A673 (cell line): ENCODE measurements at places on chromosomes 12 and 14. TPM values are rescaled to one million over a fixed set of nuclear protein-coding genes. Genes with fewer than 3 reads are reported as not detected.

DNA sequence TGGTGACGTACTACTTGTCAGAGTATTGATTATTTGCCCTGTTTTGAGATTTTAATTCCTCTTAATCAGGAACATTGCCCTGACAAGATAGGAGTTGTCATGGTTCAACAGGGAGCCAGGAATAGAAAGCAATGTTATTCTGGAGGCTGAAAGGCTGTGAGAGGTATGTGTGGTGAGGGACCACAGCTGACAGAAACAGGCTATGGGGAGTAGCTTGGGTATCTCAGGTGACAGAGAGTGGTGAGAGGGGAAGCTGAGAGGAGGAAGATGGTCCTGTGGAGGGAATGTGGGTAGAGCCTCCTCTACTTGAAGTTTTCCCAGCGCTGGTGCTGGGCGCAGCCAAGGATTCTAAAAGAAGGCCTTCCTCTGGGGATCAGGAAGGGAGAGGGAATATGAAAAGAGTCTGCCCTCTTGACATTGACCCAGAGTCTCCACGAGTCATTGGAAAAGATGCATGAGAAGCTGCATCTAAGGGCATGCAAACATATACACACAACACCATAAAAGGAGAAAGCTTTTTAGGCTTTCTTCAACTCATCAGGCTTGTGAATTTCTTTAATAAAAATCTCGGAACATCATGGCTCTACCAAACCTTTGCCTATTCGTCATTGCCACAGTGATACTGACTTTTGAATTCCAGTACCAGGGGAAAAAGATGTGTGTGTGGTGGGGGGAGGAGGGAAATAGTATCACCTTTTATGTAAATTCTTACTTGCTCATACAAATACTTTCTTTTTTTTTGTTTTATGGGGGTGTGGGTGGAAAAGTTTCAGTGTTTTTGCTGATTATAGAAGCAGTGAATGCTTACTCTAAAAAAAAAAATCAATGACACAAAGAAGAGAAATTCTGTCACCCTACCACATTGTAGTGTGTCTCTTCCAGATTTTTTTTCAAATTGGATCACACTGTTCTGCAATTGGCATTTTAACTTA, 39.9 kb upstream of the DHRS7 start:
- no peak for DNase-seq

- DNase-seq = no peak
These were observed 9.9 kb upstream of the PTHLH start for GRCh38 chr12:27982385-27982784.

DNA sequence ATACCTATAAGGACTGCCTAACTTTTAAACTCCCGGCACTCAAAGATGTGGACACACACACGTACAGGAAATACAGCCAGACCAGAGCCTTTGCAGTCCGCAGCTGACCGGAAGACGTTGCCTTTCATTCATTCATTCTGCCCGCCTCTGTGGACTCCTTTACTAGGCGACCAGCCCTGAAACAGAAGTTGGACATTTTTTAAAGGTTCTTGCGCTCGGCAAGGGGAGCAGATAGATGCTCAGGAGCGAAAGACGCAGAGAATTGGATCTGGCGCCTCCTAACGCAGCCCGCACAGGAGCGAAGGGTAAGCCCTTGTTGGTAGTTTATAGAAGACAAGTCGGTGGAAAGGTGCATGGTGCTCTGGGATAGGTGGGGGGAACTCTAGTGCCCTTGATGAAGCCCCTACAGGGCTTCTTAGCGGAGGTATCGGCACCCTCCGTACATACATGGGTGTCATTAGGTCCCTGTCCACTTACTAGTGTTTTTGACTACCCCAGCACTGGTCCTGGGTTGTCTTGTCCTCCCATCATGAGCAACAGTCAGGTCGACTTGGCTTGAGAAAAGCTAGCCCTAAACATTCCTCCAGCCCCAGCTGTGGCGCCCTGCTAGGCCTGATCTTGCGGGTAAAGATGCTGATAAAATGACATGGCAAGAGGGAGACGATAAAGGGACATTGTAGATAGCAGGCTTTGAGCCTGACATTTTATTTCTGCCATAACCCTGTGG, at the start of gene KDM2B:
KDM2B (minus strand) TSS at position 65 of the 727 bp plus-strand sequence. CDS start 112 bp downstream, outside the sequence.
- no peak for DNase-seq

- DNase-seq = no peak
These were observed 218.7 kb downstream of the DIO2 start for GRCh38 chr14:79992407-79993198.

GRCh38 chr12:9619411-9620179, 11.9 kb upstream of the KLRB1 start:
- DNase-seq = no peak

- DNase-seq = no peak
These were observed 499 bp upstream of the GXYLT1 start for GRCh38 chr12:42145197-42145549.

DNA sequence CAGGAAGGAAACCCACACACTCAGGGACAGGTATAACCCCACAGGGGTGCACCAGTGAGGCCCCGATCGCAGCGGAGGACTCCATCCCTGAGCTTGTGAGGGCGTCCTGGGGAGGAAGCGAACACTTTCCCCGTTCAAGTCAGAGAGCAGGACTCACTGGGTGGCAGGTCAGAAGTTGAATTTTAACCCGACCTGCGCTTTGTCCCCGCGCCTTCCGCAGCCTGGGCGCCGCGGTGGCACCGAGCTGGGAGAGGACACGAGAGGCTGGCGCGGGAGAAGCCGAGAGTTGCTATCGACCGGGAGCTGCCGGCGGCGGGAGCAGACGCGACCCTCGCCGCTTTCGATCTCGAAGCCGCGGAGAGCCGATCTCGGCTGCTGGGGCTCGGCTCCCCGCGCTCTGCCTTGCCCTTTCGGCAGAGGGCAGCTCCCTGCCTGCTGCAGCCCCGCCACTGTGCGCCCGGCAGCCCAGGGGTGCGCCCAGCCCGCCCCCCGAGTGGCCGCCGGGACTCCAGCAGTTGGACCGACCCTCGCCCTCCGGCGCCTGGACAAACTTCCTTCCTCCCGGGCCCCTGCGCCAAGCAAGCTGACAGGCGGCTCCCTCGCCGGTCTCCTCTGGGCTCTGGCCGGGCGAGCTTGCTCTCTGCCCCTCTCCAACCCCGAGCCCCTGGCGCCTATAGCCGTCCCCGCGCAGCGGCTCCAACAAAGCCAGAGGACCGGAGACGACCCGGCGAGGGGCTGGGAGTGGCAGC, 918 bp downstream of the LIN7A start:
- peak; percentile 64 for DNase-seq

DNA sequence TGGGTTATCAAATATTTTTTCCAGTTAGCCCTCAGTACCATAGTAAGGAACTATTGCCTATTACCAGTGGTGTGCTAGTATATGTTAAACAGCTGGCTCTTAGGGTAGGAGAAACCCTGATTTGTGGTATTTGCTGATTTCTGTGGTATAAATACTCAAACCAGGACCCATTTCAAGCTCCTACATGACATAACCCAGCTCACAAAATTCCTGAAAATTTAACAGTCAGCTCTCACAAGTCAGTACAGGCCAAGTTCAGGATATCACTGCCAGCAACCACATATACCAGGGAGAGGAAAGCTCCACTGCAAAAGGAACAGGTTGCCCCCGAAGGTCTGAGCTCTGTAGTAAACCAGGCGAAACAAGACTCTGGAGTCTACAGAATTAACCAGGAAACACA, 315.3 kb downstream of the NOVA1 start:
- DNase-seq = no peak

DNA sequence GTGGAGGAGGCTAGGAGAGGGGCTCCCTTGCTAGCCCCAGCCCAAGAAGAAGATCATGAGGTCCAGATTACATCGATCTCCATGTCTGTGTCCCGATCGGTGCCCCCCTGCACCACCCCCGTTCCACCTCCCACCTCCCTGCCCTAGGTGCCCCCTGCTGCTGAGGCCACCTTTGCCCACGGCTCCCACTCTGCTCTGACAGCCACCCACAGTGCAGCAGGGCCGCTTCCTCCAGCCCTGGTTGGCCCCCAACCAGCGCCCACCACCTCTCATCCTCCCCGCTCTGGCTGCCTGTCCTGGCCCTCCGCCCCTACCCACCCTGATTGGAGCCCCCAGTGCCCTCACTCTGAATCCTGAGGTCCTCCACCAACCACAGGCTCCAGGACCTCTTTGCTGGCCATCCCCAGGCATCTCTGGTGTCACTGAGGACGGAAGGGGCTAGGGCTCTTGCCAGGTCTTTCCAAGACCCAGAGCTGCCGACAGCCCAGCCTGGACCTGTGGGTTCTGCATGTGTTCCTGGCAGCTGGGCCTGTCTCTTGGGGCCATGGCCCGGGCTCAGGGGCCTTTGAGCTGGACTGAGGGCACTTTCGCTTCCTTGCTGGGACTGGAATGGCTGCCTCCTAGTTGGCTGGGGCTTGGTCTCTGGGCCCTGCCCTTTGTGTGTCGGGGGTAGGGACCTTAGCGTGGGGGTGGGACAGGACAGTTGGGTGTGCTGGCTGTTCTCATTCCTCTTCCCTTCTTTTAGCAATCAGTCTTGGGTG, 7.2 kb upstream of the PLXNC1 start:
- no peak for DNase-seq

DNA sequence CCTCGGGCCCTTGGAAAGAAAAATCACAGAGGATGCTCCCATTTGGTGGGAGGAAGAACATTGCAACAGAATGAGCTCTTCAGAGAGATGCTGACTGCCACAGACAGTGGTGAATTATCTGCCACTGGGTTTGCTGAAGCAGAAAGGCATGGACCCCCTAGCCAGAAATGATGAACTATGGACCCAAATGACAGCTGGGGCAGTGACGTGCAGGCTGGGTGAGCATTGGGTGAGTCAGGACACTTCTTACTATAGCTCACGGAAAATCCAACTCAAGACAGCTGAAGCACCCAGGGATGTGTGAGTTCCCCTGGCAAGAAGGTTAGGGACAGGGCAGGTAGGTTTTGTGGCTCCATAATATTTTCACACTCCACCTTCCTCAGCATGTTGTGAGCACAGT, 993.2 kb downstream of the BCL11B start:
- no peak for DNase-seq

DNA sequence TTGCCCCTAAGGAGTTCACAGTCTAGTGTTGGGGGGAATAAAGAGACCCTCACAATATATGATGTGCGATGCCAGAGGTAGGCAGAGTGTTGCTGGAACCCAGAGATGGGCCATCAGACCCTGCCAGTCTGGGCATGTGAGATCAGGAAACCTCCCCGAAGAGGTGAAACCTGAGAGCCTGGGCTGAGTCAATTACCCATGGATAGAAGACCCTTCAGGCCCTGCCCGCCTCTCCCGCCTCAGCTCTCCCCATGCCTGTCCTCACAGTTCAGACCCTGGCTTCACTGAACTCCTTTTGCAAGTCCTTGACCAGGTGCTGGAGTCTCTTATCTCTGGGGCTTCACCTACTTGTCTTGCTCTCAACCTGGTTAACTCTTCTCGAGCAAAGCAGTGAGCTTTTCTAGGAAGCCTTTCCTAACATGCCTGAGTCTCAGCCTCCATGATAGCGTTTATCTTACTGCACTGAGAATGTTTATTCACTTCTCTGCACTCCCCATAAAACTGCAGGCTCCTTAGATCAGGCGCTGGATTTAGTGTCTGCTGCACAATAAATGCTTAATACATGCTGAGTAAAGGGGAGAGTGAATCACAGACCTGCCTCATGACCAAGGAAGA, 19.6 kb downstream of the ALDH1L2 start:
- DNase-seq = no peak

DNA sequence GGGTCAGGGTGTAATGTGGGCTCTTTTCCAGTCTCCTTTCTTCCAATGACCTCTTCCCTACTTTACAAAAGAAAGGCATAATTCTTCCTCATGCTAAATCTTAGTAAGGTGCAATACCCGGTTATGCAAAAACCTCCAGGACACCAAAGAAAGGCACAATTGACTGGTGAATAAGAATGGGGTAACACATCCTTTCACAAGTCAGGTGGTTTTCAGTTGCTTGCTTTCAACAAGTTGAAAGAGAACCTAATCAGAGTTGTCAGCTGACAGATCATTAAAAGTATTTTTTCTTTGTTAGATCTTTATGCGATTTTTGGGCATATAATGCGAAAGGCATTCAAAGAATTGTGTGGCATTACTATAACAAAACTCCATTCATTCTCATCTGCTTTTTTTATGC, 1.3 kb upstream of the AEBP2 start:
- DNase-seq = no peak

DNA sequence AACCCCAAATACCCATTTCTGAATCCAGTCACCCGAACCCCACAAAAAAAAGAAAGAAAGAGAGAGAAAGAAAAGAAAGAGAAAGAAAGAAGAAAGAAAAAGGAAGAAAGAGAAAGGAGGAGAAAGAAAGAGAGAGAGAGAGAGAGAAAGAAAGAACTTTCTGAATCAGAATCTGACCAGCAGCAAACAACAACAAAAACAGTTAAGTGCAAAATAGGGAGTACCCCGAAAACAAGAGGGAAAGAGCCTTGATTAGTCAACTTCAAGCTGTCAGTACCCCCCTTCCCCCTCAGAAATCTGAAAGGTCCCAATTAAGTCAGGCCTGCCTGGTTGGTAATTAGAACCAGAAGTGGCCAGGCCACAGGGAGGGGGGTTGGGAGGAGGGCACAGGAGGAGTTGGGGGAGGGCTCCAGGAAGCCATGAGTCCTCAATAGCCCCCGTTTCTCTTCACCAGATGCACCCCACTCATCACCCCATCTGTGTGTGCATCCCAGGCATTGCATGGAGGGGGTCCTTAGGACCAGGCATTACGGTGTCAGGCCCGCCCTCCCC, 9.8 kb downstream of the RARG start:
- peak; percentile 47 for DNase-seq

DNA sequence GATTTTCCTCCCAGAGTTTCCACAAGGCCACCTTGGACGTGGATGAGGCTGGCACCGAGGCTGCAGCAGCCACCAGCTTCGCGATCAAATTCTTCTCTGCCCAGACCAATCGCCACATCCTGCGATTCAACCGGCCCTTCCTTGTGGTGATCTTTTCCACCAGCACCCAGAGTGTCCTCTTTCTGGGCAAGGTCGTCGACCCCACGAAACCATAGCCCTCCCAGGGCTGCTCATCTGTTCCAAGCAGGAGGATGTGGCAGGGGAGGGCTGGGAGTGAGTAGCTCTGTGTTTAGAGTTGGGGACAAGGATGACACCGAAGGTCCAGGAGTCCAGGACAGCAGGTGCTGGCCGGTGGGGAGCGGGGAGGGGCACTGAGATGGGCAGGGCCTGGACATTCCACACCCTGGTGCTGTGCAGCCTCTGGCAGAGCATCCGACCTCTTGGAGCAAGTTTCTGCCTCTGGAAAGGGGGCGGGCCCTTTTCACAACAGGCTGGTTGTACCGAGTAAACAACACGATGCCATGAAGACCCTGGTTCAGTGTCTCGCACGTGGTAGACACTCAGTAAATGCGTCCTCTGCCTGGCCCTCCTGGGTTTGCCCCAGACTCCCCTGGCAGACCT, 8.2 kb downstream of the SERPINA4 start:
- no peak for DNase-seq

- DNase-seq = peak; percentile 74
These were observed 59.3 kb downstream of the C14orf132 start for GRCh38 chr14:96098309-96098998.

- no peak for DNase-seq
These were observed 27.9 kb upstream of the PTPRR start for GRCh38 chr12:70948236-70948975.

The KCNH3 gene
- total RNA-seq = 4.0 and 4.5 TPM in 2 replicates

The PIP4K2C gene
- total RNA-seq = 34.9 and 35.4 TPM in 2 replicates

The DACT1 gene
- 4.7 and 5.1 TPM in 2 replicates for total RNA-seq

The SLC38A6 gene
- 25.8 and 28.0 TPM in 2 replicates for total RNA-seq

The TAS2R14 gene
- total RNA-seq = 3.4 and 3.6 TPM in 2 replicates

The RIN3 gene
- total RNA-seq = 2.4 and 2.5 TPM in 2 replicates

The GRIP1 gene
- 1.9 and 3.6 TPM in 2 replicates for total RNA-seq

The IKZF4 gene
- total RNA-seq = 8.8 and 9.5 TPM in 2 replicates
